ENCODE measurements at places on chromosomes 1 and 21.
A peak's percentile ranks its signal among the peaks of the same experiment; 100 is the strongest.

DNA sequence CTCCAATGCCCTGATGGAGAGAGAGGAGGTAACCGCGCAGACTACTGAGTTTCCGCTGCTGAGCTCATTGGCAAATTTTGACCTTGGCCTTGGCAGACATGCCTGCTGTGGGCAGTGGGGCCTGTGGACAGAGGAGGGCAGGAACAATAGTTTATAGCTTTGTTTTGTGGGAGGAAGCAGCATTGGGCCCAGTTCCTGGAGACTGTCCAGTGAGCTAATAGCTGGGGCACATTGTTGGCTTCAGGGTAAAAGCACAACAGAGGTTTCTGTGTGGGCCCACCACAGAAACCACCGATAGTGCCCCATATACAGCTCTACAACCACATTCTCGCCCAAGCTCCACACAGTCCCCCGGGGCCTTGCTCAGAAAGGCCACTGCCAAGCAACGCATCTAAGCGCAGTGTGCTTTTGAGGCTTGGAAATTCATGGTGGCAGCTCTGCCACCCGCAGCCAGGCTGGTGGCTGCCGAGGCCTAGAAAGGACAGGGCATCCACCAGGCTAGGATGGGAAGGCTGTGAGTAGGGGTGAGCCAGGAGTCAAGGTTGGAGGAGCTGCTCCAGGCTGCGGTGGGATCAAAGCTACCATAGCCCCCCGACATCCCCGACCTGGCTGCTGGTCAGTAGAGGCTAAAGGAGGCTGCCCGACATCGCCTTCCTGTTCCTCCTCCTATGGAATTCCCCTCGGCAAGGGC, 43.2 kb downstream of the NEK2 start:
- DNase-seq: no peak

- DNase-seq: no peak
Measured at GRCh38 chr21:37532868-37533780, 166.6 kb downstream of the DYRK1A start.

- DNase-seq: no peak
Measured at GRCh38 chr1:149915429-149916192, 2.0 kb downstream of the SV2A start.

DNA sequence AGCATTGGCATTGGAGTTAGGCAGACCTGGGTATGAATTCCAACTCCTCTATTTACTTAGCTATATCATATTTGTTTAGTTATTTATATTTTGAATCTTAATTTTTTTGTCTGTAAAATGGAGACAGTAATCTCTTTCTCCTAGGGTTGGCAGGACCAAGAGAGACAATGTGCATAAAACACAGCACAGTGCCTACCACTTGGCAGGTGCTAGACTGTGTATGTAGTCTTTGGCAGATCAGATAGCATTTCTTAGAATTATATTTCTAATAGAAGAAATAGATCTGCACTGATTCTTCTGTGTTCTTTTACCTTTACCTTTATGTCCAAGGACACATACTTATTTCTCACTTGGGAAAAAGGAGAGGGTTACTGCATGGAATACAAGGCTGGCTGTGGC, 177.2 kb downstream of the GIPC2 start:
- no peak for DNase-seq

- DNase-seq: no peak
Measured at GRCh38 chr1:223087291-223088255, 55.5 kb downstream of the TLR5 start.

GRCh38 chr1:53729456-53730223, 9.3 kb downstream of the GLIS1 start:
- no peak for DNase-seq

DNA sequence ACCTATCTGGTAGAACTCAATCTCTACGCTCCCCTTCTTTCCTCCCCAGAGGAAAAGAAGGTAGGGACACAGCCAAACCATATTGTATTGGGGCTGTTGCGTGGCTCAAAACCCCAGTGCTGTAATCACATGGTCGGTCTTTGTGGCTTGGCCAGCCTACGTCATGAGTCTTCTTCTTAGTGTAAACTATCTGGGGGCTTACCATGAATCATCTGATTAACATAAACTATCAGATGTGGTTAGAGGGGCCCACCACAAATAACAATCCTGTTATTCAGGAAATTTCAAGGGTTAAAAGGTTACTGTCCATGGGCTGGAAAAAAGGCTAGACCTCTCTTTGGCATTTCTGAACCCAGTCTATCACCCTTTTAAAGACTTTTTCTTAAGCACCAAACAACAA, 49.5 kb upstream of the GPR52 start:
- no peak for DNase-seq

GRCh38 chr1:93672477-93673162, 9.0 kb downstream of the BCAR3 start:
- DNase-seq: no peak

DNA sequence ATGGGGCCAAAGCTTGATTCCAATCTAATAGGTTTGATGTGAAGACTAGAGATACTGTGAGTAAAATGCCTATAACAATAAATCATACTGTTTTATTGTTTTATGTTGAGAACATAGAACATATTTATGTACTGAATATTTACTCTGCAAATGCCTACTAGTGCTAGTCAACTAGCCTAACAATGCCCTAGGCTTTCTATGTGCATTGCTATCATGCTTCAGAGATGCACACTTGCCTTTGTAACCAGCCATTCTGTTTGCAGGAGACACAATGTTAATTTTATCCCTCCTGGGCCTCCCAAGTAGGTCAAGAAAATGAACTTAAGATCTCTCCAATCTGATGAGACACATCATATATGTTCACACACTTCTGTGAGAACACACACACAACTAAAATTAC, 530.8 kb upstream of the BEND5 start:
- no peak for DNase-seq

DNA sequence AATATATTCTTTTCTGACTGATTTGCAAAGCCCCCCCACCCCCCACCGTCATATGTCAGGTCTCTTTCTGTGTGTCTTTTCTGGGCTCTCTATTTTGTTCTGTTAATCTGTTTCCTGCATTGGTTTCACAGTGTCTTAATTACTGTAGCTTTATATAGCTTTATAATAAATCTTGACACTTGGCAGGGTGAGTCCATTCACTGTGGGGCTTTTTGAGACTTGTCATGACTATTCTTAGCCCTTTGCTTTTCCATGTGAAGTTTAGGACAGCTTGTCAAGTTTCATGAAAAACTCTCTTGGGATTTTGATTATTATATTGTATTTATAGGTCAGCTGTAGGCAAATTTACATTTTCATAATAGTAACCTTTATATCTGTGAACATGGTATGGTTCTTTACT, 50.4 kb downstream of the MIGA1 start:
- no peak for DNase-seq

DNA sequence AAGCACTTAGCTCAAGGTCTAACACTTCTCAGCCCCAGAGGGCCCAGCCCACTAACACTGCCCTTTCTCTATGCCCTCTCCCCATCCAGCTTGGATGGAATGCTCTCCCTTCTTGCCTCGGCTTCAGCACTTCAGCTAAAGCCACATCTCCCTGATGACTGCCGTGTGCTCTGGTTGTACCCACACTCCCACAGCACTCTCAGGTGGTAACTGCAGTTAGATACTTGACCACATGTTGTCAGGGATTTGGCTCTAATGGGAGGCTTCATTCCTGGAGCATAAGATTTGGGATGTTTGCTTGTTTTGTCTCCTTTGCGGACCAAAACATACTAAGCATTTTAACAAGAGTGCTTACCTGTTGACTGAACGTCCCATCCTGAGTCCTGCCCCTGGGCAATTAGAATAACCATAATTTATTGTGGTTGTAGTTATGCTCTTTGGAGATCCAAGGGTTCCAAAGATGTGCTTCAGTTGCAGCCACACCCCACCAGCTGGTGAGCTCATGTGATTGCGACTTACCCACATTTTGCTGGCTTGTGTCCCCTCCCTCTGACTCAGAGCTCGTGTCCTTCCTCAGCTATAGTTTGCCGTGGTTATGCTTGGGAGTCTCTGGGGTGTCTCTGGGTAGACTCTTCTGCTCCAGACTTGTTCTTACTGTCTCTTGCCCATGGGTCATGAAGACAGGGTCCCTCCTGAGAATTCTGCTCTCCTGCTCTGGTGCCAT, 7.7 kb upstream of the SLC26A9 start:
- DNase-seq: no peak

DNA sequence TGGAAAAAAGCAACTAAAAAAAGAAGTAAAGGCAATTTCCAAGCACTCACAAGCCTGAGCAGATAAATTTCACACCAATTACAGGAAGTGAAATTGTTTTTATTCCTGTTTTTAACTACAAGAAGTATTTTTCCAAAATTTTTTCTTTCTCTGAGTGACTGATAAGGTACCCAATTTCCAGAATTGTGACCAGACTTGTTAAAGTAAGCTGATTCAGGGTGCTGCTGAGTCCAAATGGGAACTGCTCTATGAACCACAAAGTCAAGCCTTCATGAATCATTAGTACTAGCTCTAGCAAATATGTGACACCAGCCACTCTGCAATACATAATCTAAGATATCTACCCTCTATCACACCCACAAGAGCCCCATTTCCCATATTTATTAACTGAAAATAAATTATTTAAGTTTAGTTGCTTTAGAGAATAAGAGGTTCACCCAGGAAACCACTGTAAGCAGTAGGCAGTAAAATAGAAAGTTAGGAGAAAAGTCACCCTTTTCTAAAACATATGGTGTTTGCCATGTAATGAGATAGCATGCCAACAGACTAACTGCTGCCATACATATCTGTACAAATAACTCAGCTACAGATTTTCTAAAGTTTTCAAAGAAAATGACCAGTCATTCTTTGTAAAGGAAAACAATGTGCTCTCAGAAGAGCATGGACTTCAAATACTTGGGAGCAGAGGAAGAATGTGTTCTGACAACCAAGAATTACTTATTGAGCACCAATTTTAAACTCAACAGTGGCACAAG, 43.1 kb upstream of the TNFSF18 start:
- no peak for DNase-seq

- DNase-seq: no peak
Measured at GRCh38 chr1:188877668-188878067, 1600.0 kb downstream of the BRINP3 start.

GRCh38 chr1:16011936-16012589, 5.8 kb downstream of the HSPB7 start:
- DNase-seq: no peak

- no peak for DNase-seq
Measured at GRCh38 chr1:220121791-220122530, 28.0 kb downstream of the IARS2 start.

- DNase-seq: no peak
Measured at GRCh38 chr1:21891621-21892479, 45.3 kb downstream of the HSPG2 start.

GRCh38 chr1:208737922-208738321, 493.7 kb upstream of the PLXNA2 start:
- no peak for DNase-seq

- no peak for DNase-seq
Measured at GRCh38 chr1:14767075-14767474, 168.6 kb downstream of the KAZN start.

GRCh38 chr1:14590411-14591180, 7.9 kb upstream of the KAZN start:
- DNase-seq: no peak

- DNase-seq: no peak
Measured at GRCh38 chr1:153426809-153427208, 10.5 kb downstream of the S100A7A start.

- DNase-seq: no peak
Measured at GRCh38 chr1:45793942-45794604, 9.3 kb upstream of the MAST2 start.

- no peak for DNase-seq
Measured at GRCh38 chr21:42003051-42003461, 7.1 kb downstream of the ZBTB21 start.

DNA sequence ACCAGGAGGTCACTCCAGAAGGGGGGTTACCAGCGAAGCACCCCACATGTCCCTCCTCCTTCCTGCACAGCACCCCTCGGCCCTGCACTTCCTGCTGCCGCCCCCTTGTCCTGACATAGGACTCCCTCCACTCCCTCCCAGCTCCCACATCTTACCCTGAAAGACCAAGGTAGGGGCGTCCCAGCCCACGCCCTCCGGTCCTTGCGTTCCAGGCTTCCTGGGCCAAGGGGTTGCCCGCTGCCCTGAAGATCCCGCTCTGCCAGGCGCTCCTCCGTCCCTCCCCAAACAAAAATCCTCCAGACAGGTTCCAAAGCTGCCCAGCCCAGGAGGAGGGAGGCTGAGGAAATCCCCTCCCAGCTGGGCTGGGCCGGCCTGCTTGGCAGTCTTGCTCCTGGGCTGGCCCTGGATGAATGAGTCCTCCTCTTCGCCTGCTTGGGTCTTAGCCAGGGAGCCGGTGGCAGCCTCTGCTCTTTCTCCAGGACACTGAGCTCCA, at the start of gene RHBDL2:
Gene RHBDL2, minus strand, starts transcription at position 304 of the 493 bp plus-strand sequence. CDS start 22,618 bp downstream, outside the sequence.
- DNase-seq: peak; percentile 64

GRCh38 chr21:24110846-24111245, 1496.4 kb downstream of the MRPL39 start:
- DNase-seq: no peak

GRCh38 chr1:26923711-26924110, 2.2 kb downstream of the NUDC start:
- DNase-seq: no peak

- DNase-seq: peak; percentile 40
Measured at GRCh38 chr21:45248893-45249381, 38.8 kb downstream of the POFUT2 start.

DNA sequence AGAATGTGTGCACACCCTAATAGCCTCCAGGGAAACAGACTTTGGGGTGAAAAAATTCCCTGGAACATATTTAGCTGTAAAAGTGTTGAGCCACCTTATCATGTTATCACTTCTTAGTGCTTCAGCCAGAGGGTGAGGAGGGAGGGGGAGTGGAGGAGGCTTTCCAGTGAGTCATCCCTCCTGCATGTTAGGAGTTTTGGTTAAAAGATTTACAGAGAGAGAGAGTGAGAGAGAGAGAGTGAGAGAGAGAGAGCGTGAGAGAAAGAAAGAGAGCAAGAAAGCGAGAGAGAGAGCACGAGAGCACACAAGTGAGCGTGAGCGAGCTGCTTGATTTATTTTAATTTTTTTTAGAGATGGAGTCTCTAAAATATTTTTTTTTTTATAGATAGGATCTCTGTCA, 13.5 kb upstream of the CACNA1E start:
- no peak for DNase-seq

DNA sequence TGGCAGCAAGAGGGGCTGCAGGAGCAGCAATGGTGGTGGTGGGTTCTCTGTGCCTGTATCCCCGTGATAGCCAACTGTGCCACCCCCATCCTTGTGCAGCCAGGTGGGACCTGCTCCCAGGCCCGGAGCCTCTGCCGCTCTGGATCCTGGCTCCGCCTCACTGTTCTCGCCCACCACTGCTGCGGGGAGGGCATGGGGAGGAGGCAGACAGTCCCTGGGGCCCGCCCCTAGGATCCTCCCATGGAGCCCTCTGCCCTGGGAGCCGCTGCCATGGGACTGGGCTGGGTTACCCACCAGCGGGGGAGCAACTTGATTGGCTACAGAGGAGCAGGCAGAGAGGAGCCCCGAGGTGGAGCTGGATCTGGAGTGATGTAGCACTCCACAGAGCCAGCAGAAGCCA, 31.6 kb downstream of the CD1D start:
- no peak for DNase-seq

DNA sequence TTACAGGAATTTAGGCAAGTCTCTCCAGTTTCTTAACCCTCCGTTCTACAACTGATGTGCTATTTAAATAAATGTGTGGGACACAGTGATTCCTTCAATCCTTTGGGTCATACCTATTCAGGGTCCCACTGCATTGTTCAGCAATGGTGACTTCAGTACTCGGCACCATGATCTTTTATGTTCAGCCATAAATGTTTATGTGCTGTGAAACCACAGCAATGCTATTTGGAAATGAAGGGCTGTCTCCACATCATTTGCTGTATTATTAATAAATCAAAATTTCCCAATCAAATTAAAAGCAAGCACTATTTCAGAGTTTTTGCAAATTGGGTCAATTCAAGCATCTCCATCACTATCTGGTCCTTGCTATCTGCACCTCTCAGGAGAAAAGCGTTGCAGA, 84.8 kb downstream of the NR5A2 start:
- DNase-seq: no peak

- DNase-seq: peak; percentile 1
Measured at GRCh38 chr1:177902266-177902665, 67.6 kb downstream of the SEC16B start.
